ENCODE measurements at places on chromosomes 3 and 15.

GRCh38 chr3:180383332-180384020, 218.5 kb upstream of the TTC14 start:
- DNase-seq = no peak

GRCh38 chr3:67030785-67031740, 33.0 kb downstream of the KBTBD8 start:
- DNase-seq = no peak

DNA sequence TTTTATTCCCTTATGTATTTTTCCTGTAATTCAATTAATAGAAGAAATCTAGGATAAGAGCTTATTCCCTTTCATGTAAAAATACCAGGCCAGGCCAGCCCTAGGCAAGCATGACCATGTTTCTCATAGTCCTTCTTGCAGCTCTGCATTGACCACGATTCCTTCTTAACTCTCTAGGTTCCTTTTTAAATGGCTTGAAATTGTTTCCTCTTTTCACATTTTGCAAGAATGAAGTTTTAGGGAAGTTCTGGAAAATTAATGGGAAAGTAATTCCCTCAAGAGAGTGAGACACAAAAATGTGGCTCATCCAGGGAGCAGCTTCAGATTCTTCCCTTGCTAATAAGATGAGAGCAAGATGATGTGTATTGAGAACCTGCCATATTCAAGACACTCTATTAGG, 116.5 kb upstream of the FGF7 start:
- DNase-seq = no peak

GRCh38 chr3:33834096-33834453, 35.6 kb downstream of the PDCD6IP start:
- no peak for DNase-seq

DNA sequence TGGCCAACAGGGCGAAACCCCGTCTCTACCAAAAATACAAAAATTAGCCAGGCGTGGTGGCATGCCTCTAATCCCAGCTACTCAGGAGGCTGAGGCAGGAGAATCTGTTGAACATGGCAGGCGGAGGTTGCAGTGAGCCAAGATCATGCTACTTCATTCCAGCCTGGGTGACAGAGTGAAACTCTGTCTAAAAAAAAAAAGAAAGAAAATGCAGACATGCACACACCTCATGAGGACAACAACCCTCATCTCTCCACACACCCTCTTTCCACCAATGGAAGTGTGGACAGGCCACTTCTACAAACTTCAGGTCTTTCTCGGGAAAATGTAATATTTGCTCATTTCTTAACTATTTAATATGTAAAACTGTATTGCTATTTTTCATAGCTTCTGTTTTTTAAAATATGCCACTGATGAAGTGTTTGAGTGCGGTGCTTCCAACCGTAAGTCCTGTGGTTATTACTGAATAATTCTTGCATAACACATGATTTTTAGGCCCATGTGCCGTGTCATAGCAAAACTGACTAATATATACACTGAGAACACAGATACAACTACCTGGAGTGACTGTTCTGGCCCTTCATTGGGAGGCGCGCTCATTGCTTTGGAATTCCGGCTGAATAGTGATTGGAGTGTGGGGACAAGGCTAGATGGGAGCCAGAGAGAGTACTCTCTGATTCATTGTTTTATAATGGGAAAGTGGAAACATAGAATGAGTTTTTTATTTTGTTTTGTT, 23.1 kb downstream of the LRRC31 start:
- DNase-seq = no peak

- peak; percentile 10 for DNase-seq
These were observed 7.2 kb downstream of the CCDC80 start for GRCh38 chr3:112633757-112634156.

- no peak for DNase-seq
These were observed 193.8 kb downstream of the ABHD5 start for GRCh38 chr3:43884581-43884980.

DNA sequence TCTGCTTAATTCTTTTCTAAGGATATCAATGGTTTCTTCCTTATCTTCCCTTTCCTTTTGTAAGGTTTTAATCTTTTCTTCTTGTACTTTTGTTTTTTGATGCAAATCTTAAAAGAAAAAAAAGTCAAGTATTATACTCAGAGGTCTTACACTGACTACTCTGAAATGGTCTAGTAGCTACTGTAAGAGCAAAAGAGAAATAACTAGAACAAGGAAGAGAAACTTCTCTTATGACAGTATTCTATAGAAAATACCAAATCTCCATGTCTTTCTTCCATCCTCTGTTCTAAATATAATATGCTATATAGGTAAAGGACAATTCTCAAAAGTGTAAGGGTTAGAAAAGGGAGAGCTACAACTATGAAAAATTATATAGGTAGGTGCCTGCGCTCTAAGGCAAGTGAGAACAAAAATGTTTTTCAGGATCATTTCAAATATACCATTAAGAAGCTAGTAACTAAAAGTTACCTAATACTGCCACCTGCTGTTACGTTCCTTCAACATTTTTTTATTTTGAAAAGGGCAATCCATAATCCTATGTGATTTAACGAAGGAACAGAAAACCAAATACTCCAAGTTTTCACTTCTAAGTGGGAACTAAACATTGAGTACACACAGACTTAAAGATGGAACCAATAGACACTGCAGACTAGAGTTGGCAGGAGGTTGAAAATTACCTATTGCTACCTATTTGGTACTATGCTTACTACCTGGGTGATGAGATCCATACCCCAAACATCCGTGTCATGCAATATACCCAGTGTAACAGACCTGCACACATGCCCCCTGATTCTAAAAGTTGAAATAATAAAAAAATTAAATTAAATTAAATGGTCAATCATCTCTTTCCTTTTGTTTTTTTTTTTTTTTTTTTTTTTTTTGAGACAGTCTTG, 36.7 kb downstream of the CIP2A start:
- peak; percentile 60 for DNase-seq

GRCh38 chr3:182257361-182257760, 535.9 kb upstream of the ATP11B start:
- no peak for DNase-seq

DNA sequence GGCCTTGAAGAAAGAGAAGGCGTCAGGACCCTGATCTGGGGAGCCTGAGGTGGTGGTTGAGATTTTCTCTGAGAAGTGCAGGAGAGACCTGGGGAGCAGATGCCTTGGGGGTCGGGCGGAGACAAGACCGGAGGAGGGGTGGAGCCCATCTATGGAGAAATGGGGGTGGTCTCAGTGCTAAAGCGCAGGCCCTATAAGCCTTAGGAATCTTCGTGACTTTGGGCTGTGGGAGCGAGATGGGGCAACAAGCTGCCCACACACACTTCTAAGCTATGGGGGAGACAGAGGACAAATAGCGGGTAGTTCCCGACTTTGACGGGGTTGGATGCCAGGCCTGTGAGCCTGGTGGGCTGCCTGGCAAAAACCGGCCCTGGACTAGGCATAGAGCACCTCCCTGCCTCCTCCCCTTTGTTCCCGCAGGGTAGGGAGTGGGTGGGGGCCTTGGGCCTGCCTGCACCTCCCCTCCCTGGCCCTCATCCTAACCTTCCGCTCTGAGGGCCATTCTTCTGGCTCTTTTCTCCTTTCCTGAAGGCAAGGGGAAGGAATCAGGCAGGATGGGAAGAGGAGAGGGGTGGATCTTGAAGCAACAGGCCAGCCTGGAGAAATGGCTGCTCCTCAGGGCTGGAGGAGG, 880 bp downstream of the NISCH start:
- DNase-seq = no peak

DNA sequence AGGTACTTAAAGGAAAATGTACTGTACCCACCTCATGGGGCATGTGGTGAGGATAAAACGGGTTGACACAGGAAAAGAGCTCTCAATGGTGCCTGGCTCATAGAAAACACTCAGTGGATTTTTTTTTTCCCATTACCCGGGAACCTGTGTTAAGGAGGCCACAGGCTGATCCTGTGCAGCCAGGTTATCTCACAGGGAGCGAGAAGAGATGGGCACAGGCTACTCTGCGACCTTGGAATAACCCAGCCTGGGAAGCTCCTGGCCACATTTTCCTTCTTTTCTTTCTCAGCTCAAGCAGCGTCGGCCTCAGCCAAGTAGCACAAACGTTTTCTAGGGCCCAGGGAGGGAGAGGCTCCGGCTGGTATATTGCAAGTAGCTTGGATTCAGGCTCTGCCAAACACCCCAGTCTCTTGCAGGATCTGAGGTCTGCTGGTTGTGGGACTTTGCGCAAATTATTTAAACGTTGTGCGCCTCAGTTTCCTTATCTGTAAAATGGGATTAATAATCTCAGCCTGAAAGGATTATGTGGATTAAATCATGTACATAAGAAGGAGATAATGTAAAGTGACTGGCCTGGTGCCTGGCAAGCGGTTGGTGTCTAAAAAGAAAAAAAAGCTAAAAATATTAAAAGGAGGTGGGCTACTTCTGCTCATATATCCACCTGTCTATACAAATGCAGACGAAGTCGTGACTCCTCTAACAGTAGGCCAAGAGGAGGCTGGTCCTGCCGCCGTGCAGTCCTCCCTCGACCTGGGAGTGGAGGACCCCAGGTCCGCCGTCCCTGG, 2.2 kb downstream of the FURIN start:
- no peak for DNase-seq

GRCh38 chr3:158651192-158651591, 6.9 kb downstream of the GFM1 start:
- DNase-seq = no peak

DNA sequence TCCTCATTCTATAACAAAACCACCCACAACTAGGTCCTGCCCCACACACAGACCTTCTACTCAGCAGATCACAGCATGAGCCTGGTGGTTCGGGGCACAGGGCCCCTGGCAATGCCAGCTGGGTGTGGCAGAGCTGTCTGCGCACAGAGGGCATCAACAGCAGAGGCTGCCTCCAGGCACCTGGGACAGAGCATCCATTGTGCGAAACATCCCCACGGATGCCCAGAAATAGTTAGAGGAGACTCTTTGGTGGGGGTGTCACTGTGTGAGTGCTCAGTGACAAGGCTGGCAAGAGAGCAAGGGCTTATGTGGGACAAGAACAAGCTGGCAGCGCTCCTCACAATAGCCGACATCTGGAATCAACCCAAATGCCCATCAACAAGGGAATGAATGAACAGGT, 487.4 kb upstream of the PROK2 start:
- DNase-seq = no peak
